Hematopoietic multipotent progenitor cell treated with erythropoietin and hydrocortisone succinate and interleukin-3 and kit ligand, for 17 days (in vitro differentiated cells): ENCODE measurements at places on chromosomes 2 and 18.
A peak's percentile ranks its signal among the peaks of the same experiment; 100 is the strongest.

DNA sequence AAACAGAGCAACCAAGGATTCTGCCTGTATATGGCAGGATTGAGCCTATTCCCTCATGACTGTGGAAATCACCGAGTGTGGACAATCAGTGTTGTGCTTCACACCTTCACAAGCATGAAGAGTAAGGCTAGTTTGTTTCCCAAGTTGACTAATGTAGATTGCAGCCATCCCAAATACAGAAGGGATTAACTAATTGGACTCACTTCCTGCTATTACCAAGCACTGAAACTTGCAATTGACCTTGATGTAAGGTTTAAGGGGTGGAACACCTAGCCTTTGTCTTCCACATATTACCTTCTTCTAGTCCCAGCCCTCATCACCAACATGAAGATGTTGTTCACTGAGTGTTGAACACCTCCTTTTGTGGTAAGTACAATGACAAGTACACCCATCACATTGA, 120.9 kb upstream of the RND3 start:
- DNase-seq: no peak

DNA sequence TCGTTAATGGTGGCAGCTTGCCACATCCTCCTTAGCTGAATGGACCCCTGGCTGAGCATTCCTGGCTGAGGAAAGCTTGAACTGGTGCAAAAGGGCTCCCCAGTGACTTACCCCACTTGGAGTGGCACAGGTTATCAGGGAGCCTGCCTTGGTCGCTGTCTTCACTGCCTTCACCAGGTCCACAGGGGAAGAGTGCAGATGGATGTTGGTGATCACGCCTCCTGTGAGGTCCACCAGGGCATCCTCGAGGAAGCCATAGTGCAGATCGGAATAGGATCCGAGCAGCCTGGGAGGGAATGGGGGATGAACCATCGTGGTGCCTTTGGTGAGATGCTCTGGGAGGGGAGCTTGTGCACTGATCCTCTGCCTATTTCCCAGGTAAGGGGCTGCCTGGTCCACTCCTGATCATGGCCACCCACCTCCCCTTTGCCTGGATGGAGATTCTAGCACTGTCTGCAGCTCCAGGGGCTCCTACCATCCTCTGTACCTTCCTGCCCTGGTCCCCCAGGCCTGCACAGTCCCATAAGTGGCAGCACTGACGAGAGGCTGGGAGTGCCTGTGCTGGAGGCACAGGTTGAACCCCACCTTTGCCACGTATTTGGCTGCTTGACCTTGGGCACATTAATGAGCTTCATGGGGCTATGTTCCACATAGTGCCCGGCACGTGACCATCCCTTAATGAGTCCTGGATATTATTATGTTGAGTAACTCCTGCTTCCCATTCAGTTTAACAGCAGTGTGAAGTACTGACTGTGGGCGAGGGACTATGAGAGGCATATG, 43.0 kb downstream of the CAPN13 start:
- DNase-seq: no peak

DNA sequence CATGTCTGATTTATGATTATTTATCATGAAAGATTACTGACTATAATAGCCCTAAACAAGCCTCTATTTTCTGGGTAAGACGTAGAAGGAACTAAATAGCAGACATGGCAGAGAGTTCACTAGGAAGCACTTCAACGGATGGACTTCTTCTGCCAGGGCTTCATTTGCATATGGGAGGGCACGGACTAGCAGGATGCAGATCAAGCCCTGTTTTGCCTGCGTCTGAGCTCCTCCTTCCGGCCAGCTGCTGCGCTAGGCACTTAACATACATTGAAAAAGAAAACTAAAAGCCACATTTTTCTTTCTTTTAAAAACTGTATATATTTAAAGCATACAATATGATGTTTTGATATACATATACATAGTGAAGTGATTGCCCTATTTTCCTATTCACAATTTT, 340.0 kb upstream of the MEX3C start:
- no peak for DNase-seq

- no peak for DNase-seq
Measured at GRCh38 chr2:192208848-192209247, 14.1 kb upstream of the TMEFF2 start.

DNA sequence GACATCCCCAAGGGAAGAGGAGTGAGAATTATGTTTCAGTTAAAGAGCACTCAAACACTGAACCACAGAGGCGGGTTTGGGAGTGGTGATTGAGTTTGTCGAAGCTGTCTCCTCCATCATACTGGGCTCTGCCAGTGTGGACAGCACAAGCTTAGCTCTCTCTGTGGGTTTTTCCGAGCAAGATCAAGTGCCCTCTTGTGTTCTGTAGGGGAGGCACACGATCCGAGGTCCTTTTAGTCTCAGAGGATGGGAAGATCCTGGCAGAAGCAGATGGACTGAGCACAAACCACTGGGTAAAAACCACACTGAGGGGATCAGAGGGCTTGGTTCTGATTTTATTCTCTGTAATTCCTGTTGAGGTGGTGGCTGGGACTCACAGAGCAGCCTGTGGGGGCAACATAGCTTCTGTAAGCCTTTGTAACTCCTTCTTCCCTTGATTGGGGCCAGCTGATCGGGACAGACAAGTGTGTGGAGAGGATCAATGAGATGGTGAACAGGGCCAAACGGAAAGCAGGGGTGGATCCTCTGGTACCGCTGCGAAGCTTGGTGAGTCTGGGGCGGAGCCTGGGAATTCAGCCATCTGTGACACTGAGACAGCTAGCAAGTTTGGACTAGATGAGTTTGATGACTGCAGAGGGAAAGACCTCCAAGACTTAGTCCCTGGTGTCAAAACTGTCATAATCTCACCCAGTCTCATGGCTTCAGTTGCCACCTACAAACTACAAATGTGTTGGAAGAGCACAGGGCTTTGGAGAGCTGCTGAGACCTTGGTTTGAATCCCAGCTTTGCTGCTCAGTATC, 2.0 kb downstream of the NAGK start:
- DNase-seq: peak; percentile 19

DNA sequence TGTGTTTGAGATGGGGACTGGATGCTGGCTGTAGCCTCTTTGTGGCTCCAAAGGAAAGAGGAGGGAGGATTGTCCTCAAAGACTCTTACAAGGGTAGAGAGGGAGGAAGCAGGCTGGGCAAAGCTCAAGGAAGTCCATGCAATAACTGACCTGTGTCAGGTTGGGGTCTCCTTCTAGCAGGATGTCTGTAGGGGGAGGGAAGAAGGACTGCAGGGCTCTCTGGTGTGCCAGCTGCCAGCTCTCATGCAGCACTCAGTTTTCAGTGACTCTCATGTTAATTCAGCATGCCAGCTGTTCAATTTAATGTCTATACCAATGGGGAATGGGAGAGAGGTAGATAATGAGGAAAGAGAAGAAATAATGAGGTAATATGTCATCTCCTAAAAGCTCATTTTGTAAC, 85.3 kb upstream of the RANBP2 start:
- no peak for DNase-seq

GRCh38 chr2:41989501-41990180, 58.2 kb upstream of the PKDCC start:
- DNase-seq: no peak

- DNase-seq: no peak
Measured at GRCh38 chr2:45258311-45258710, 249.1 kb upstream of the SIX2 start.

DNA sequence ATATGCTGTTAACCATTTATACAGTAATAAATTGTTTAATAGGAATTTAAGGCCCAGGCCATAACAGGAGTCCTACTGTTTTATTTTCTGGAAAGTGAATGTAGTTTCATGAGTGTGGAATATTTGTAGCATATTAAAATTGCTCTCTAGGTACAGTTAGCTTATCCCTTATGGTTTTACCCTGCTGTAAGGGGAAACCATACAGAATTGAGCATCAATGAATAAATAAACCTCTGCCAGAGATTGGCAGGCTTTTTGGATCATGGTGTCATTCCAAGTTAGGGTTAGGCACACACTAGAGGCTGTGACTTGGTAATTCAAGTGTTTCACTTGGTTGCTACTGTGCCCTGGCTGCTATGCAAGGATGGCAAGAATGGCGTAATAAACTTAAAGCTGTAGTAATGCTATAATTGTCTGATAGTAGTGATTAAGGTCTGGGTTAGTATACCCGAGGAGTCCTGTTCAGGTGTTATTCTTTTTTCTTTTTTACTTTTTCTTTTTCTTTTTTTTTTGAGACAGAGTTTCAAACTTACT, 30.4 kb downstream of the BMPR2 start:
- no peak for DNase-seq

GRCh38 chr18:30175061-30175574, 867.4 kb downstream of the DSC3 start:
- no peak for DNase-seq

DNA sequence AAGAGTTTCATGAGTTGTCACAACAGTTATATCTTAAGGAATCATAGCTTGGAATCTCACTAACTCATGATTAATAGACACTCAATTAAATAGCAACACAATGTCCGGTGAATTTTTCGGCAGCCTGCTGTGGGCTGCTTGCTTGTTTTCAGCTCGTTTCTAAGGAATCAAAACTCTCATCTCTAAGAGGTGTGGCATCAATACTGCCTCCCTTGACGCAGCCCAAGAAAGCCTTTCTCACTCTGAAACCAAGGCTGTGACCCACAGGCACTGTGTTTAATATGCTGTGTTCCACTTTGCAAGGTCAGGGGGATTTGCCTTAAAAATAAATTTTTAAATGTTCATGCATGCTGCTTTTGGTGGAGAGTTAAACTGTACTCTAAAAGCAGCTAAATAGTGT, 5.4 kb downstream of the DCC start:
- DNase-seq: no peak

GRCh38 chr2:205613970-205614559, 68.2 kb upstream of the NRP2 start:
- DNase-seq: no peak

- no peak for DNase-seq
Measured at GRCh38 chr2:201006704-201007103, 43.2 kb upstream of the ORC2 start.

DNA sequence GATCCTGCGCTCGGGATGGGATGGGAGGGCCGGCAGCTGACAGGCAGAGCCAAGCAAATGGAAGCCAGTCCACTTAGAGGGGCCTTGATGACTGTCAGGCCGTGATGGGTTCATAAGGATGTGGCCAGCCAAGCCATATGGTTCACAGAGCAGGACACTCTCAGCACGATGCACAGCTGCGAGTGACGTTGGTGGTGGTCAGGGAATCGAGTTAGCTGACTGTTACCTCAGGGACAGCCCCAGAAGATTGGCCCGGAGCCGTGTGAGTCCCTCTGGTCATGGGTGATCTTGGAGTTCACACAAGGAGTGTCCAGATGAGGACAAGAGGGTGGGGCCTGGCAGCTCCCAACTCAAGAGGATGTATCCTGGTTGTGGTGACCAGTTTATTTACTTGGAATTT, 70.2 kb downstream of the TPGS2 start:
- DNase-seq: no peak

DNA sequence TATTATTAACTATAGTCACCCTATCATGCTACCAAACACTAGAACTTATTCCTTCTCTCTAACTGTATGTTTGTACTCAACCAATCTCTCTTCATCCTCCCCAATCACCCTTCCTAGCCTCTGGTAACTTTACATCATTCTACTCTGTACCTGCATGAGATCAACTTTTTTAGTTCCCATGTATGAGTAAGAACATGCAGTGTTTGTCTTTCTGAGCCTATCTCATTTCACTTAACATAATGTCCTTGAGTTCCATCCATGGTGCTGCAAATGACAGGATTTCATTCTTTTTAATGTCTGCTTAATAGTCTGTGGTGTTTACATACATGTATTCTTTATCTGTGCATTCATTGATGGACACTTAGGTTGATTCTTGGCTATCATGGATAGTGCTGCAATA, 108.9 kb upstream of the RFX8 start:
- DNase-seq: no peak

GRCh38 chr2:234850818-234851217, 101.0 kb upstream of the SH3BP4 start:
- no peak for DNase-seq

DNA sequence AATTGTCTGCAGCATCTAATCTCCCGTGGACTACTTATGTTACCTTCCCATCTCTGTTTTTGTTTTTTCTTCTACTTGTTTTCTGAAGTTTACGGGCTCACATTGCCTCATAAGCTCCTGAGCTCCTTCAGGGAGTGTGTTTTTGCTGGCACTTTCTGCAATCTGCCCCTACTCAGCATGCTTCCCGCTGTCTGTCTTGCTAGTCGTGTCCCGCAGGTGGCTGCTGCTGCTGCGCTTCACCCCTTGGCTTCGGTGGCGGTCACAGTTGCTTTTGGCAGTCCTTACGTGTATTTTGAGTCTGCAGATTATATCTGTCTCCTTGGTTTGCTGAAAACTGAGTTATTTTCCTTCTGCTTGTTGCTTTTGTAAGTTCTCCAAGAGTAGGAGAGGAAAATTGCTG, 37.3 kb downstream of the FER1L5 start:
- DNase-seq: no peak

GRCh38 chr2:38486213-38487026, 109.3 kb upstream of the ATL2 start:
- no peak for DNase-seq

DNA sequence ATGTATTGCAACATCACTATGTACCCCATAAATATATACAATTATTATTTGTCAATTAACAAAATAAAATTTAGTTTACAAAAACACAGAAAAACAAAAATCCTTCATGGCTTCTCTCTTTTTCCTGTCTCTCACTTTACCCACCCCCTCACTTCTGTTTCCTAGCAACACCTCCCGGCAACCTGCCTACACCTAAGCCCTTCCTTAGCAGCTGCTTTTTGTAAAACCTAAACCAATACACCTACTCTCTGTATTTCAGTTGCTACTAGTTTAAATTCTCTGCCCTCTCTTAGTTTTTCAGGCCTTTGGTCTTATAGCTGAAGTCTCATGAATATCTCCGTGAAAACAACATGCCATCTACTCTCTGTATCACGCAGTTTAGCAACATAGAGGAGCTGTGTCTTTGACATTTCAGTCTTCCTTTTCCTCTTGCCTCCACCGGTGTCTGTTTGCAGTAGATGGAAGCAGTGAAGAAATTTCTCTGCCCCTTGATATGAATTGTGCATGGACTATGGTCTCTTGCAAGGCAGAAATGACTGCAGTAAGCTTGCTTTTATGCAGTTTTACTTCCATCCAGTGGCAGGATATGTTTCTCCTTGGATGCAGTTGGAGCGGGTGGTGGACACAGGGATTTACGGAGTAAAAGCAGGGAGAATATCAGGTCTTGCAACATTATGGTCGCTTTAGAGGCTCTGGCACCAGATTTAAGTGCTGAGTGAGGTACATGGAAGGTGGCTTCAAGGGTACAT, 42.0 kb upstream of the ZDBF2 start:
- no peak for DNase-seq

DNA sequence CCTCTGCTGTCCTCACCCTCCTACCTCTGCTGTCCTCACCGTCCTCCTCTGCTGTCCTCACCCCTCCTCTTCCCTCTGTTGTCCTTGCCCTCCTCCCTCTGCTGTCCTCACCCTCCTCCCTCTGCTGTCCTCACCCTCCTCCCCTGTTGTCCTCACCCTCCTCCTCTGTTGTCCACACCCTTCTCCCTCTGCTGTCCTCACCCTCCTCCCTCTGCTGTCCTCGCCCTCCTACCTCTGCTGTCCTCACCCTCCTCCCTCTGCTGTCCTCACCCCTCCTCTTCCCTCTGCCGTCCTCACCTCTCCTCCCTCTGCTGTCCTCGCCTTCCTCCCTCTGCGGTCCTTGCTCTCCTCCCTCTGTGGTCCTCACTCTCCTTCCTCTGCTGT, 11.8 kb downstream of the GAD1 start:
- no peak for DNase-seq

- no peak for DNase-seq
Measured at GRCh38 chr18:36255072-36255698, 42.3 kb upstream of the FHOD3 start.
